Vagina (tissue), 2 donors: ENCODE measurements at places on chromosomes 7 and 10. TPM values are rescaled to one million over a fixed set of nuclear protein-coding genes. Genes with fewer than 3 reads are reported as not detected.

GRCh38 chr7:43439631-43440401 lies 143.1 kb upstream of the STK17A start:
- DNase-seq: no peak

The STEAP2 gene
- total RNA-seq: 32.2 TPM

GRCh38 chr10:6227346-6227745 lies 24.6 kb downstream of the PFKFB3 start:
- DNase-seq: no peak

- no peak for DNase-seq
These were observed 141.4 kb downstream of the GRID1 start for GRCh38 chr10:86225103-86225782.

- no peak for DNase-seq
These were observed 27.0 kb upstream of the JAZF1 start for GRCh38 chr7:28207486-28208158.

- DNase-seq: no peak
These were observed at the start of gene ADCK2 for GRCh38 chr7:140672382-140673062. Gene ADCK2 (plus strand): TSS chr7:140672945. CDS start chr7:140673331, 386 bp downstream.

- no peak for DNase-seq
These were observed 67.0 kb downstream of the WDR37 start for GRCh38 chr10:1123198-1123597.

The C10orf71 gene
- not detected for total RNA-seq

DNA sequence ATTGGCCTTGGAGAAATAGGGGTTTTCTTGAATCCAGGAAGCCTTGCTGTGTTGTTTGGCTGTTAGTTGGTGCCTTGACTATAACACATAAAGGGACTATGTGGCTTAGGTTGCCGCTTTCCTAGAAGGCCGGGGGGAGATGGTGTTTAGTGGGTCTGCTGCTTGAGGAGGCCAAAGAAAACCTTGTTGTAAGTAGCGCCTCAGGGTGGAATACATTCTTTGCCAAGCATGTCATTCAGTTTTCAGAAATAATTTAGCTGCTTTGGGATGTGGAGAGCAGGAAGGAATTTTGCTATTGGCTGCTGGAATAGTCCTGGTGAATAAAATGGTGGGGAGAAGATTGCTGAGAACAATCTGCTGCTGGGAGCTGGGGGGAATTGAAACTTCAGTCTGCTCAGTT lies 132.9 kb upstream of the WNT16 start:
- no peak for DNase-seq

- no peak for DNase-seq
These were observed 324.4 kb upstream of the ZNF32 start for GRCh38 chr10:43972976-43973647.

The UCMA gene
- not detected for total RNA-seq

The THNSL1 gene
- 2.0 TPM for total RNA-seq

GRCh38 chr7:32062150-32062549 lies 8.1 kb downstream of the PDE1C start:
- no peak for DNase-seq

DNA sequence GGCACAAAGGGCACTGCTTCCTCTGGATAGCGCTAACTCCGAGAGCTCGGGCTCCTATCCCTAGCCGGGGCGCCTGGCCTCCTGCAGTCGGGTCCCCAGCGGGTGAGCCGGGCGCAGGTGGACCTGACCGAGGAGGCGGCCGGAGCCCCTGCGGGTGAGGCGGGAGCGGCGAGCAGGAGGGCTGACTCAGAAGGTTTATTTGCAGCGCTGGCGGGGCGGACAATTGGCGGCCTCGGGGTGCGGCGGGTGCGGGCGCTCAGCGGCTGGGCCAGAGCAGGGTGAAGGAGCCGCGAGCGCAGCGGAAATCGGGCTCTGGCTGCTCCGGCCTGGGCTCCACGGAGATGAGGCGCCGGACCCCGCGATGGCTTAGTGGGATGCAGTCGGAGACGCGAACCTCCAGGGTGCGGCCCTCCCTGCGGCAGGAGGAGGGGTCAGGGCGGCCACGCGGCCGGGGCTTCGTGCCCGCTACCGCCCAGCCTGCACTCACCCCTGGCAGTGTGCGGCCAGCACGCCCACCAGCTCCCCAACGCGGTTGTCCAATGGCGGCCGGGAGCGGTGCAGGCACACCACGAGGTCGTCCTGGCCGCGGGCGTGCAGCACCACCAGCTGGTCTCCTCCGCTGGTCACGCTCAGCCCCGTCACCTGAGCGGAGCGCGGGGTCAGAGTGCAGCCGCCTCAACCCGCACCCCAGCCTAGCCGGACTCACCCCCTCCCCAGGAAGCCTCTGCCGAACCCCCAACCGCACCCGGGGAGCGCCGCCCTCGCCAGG lies 16.1 kb downstream of the MYO1G start:
- DNase-seq: no peak

- DNase-seq: no peak
These were observed 31.1 kb downstream of the ARHGAP12 start for GRCh38 chr10:31897506-31897905.

GRCh38 chr7:39587393-39587792 lies 21.2 kb downstream of the YAE1 start:
- no peak for DNase-seq

DNA sequence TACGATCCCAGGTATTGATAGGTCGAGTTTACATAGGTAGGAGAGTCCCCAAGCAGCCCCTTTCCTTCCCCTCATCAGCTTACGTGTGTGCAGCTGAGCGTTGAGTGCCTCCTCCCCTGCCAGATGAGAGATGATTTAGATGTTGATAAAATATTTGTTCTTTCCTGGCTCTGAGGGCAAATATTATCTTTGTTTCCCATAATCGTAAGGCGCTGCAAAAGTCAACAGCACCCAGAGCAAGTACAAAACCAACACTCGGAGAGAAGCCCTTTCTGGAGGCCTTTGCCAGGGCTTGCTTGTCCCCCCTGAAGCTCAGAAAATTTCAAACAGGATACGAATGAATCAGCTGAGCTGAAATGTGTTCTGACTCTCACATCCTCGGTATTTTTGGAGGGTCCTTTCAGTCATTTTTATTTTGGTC lies 683.2 kb downstream of the LRMDA start:
- no peak for DNase-seq

The TSPAN14 gene
- total RNA-seq: 98.0 TPM

The CRYGN gene
- total RNA-seq: not detected

The ZNF92 gene
- total RNA-seq: 6.1 TPM

The LOXL4 gene
- 5.2 TPM for total RNA-seq

DNA sequence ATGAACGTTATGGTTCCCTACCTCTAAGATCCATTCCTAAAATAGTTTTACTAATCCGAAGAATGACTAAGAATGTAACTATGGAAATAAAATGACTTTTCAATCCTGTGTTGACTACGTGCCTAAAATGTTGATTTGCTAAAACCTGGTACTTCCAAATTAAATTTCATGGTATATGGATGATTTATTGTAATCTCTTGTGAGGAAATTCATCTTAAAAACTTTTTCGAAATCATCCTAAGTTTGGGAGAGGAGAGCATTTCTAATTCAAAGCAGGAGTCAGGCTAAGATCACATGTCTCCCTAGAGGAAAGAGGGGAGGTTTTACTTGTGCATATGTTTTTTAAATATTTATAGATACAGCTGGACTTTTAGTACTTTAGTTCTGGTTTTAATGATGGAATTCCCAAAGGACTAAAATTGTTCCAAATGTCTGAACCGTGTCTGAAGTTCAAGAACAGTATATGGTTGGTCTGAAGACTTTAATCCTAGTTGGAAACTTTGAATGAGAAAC lies 483.9 kb downstream of the AUTS2 start:
- DNase-seq: no peak

The RRP12 gene
- 32.7 TPM for total RNA-seq

DNA sequence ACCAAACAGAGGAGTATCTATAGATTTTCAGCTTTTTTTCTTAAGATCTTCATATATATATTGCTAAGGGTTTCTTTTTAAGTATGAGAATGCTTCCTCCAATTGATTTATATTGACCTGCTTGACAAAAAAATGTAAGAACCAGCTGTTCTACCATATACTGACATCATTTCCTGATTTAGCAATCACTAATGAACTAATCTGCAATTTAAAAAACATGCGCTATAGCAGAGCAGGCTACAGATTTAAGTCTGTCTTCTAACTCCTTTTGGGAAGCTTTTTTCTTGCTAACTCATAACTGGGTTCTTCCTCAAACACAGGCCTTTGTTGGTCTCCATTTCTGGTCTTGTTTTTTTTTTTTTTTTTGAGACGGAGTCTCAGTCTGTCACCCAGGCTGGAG lies 33.2 kb downstream of the ABCC2 start:
- DNase-seq: no peak

The OIT3 gene
- total RNA-seq: not detected

DNA sequence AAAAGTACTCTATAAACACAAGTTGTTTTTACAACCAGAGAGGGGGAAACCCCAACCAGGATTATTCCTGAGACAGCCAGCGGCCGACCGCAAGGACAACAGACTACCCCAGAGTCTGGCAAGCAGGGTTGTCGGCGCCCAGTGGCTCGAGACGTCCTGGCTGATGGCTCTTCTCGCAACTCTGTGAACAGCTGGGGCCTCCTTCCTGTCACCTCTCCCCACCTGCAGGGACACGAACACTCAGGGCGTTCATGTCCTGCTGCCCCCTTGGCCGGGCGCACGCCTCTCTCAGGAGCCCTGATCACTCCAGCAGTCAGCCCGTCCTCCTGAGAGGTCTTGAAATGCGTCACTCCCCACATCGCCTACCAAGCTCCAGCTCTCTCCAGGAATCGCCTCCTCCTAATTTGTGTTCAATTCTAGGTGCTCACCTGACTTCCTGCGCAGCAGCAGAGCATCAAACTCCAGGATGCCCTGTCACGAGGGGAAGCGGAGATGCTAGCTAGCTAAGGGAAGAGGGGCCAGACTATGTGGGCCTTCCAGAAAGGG lies 66.4 kb upstream of the TNRC18 start:
- no peak for DNase-seq

The H2BK1 gene
- total RNA-seq: not detected

DNA sequence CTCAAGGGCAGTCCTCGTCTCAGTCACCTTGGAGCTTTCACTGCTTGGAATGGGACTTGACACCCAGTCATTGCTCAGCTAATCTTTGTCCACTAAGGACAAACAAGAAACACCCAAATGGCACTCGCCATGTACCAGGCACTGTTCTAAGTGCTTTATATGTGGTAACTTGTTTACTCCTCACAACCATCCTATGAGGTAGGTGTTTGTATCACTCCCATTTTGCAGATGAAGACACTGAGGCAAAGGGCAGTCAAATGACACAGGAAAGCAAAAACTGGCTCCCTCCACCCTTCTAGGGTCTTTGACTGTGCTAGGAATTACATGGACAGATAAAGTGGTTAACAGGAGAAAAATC lies 24.7 kb downstream of the DNAJB12 start:
- no peak for DNase-seq

- no peak for DNase-seq
These were observed 101.9 kb downstream of the ELMO1 start for GRCh38 chr7:37346761-37347160.

- DNase-seq: no peak
These were observed 266.8 kb upstream of the STEAP1 start for GRCh38 chr7:89887489-89887888.

The GJD4 gene
- not detected for total RNA-seq

DNA sequence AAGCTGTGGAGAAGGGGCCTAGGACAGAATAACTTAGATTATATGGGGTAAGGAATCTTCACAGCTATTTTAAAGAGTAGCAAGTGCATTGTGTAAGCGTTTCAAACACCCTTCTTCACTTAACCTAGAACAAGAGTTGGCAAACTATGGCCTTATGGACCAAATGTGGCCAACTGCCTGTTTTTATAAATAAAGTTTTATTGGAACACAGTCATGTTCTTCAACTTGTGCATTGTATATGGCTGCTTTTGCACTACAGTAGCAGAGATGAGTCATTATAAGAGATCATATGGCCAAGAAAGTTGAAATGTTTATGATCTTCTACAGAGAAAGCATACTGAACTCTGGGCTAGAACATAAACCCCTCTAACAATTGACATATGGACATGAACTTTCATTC lies 187.8 kb downstream of the ETV1 start:
- DNase-seq: no peak

DNA sequence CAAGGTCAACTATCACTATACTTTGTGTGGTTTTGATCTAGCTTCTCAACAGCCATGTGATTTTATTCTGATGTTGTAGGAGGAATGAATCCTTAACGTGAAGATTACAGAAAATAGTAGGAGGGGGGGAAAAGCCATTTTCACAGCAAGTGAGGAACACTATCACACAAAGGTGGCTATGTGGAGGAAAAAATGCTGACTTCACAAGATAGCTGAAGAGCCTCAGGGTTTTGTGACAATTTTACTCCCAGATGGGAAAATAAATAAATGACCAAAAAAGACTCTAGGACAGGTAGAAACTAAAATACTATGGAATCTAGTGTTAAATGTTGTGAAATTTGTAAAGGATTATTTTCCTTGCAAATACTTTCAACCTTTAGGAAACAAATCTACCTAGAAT lies 281.0 kb downstream of the ADRA2A start:
- DNase-seq: no peak

- no peak for DNase-seq
These were observed 125.6 kb downstream of the CYP26A1 start for GRCh38 chr10:93199191-93199751.

DNA sequence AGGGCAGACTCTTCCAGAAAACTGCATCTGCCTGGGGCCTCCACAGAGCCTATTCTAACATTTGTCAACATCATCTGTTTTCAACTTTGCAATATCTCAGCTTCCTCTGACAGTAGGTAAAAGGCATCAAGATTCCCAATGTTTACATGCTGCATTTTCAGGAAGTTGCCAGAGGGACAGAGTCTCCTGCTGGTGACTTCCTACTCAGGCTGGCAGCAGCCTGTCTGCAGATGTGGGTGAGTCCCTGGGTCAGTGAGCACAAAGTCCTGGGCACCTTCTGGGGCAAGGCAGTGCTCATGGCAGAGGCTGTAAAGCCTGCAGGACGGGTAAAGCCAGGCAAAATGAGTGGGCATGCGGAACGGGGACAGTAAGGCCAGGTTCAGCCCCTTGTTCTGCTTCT lies 69.4 kb downstream of the EBF3 start:
- no peak for DNase-seq

The BAIAP2L1 gene
- 17.2 TPM for total RNA-seq

- DNase-seq: no peak
These were observed 43.4 kb downstream of the LDB3 start for GRCh38 chr10:86711513-86712316.

GRCh38 chr10:484925-485661 lies 204.4 kb downstream of the DIP2C start:
- DNase-seq: peak; percentile 79

DNA sequence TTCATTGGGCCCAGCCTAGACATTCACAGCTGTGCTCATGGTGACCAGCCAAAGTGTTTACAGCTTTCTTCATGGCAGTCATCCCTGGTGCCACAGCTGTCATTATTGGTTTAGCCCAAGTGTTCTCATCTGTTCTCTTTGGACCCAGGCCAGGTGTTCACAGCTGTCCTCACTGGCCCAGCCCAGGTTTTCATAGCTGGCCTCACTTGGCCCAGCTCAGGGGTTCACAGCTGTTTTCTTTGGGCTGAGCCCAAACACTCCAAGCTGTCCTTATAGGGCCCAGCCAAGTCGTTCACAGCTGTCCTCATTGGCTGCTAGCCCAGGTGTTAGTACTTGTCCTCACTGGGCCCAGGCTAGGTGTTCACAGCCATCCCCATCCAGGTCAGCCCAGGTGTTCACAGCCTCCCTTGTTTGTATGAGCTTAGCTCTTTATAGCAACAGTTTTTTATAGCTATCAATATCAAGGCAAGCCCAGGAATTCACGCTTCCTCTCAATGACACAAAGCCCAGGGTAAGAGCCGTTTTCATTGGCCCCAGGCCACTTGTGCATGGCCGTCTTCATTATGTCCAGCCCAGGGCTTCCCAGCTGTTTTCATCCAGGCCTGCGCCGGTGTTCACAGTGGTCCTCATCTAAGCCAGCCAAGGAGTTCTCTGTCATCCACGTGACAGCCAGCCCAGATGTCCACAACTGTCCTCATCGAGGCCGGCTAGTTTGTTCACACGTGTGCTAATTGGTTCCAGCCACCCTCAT lies 11.6 kb downstream of the FRG2B start:
- DNase-seq: no peak
